Thoracic aorta (tissue), 2 donors: ENCODE measurements at places on chromosomes 12 and 14.

- no peak for DNase-seq
These were observed 256.1 kb downstream of the NAV3 start for GRCh38 chr12:78086553-78087362.

DNA sequence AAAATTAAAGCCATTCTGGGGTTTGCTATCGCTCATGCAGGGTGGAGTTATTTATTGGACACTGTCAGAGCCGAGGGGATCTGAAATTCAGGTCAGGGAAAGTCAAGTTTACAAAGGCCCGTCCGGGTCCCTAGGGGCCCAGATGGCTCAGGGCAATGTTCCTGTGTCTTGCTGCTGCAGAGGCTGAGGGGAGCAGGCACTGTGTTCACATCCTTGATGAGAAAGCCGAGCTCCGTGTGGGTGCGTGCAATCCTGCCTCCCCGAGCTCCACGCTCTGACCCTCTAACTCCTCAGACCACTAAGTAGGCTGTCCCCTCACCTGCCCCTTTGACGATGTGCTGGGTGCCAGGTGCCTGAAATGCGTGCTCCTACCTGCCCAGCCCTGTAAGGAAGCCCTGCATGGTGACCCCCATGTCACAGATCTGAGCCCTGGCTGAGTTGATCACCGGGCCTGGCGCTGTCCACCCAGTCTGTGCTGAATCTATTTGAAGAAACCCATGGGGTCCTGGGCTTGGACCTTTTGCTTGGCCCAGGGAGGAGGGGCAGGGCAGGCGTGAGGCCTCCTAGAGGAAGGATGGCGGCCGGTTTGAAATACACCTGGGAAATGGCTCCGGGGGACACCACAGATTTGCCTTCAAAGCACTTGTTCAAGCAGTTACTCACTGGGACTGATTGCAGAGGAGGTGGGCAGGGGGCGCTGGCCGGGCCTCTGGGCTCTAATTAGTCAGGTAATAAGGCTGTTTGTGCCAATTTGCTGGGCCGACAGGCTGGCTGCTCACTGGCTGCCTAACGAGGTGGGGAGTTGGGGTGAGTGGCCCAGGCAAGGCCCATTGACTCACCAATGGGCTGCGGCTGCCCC is 204.3 kb downstream of the KIF26A start:
- DNase-seq: no peak

GRCh38 chr14:96482986-96483385 is 19.2 kb upstream of the PAPOLA start:
- no peak for DNase-seq

DNA sequence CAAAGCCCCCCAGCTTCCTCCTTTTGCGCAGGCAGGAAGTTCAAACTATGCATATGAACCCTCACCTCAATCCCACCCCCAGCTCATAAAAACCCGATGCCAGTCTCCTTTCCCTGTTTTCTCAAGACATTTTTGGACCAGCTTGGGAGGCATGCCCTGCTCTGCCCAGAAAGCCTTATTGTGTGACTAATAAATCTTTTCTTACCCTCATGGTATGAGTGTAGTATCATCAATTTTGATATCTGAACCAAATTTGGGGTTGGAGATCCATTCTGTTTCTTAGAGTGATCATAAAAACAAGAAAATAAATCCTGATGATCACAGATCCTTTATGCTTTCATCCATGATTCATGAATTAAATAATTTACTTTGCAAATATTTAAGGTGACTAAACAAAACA is 128.5 kb downstream of the ALG10B start:
- DNase-seq: no peak

DNA sequence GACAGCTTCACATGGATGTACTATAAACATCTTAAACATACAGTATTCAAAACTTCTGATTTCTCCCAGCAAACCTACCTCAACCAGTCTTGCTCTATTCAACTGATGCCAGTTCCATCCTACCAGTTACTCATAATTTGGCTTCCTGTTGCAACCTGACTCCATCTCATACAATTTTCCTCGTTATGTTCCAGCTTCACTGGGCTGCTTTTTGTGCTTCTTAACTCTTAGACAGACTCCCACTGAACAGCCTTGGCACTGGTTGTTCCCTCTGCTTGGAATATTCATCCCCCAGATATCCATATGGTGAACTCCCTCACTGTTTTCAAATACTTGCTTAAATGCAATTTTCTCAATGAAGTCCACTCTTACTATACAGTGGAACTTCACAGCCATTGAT is 249.2 kb downstream of the AEBP2 start:
- DNase-seq: no peak

- no peak for DNase-seq
These were observed 207.0 kb upstream of the CDKN3 start for GRCh38 chr14:54189748-54190354.

- no peak for DNase-seq
These were observed 57.8 kb upstream of the FSCB start for GRCh38 chr14:44564908-44565307.

DNA sequence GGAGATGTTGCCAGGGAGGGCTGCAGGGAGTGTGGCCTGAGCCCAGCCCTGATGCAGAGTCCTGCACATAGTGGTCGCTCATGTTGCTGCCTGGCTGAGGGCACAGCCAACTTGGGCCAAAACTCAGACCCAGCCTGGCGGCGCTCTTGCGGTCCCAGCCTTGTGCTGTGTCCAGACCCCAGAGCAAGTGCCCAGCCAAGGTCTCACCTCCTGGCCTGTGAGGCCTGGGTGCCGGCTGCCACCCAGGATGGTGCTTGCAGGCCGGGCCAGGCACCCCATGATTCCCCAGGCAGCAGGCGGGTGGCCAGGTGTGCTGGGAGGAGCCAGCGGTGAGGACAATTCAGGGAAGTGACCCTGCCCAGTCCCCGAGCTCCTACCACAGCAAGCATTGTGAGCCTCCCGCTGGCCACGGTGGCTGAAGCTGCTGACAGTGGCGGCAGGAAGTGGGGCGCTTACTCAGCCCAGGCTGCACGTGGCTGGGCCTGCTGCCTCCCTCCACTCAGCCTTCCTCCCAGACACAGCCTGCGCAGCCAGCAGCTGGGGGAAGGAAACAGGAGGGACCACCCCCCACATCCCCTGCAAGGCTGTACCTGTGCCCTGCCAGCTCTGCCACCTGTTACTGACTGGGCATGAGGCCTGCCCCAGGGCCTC is 17.7 kb upstream of the PGF start:
- DNase-seq: no peak

- DNase-seq: no peak
These were observed 23.8 kb downstream of the ZNF891 start for GRCh38 chr12:133106253-133106652.

GRCh38 chr12:108826807-108827721 is 30.3 kb downstream of the SSH1 start:
- DNase-seq: no peak

DNA sequence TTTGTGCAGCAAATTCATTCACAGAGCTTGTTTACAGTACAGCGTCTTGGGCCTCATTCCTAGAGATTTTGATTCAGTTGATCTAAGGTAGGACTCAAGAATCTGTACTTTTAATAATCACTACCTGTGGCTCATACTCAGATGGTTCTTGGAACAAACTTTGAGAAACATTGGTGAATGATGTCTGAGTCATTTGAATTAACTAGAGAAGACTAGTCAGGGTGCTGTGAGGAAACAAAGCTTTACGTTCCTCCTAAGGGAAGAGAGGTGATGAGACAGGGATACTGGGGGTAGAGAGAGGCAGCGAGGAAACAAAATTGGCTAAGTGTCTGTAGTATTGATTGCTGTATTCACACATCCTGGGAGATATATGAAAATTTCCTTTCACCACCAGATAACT is 109.4 kb downstream of the SLC15A5 start:
- DNase-seq: no peak

GRCh38 chr12:64625243-64626077 is 15.2 kb downstream of the RASSF3 start:
- peak; percentile 58 for DNase-seq

- DNase-seq: no peak
These were observed 8.9 kb upstream of the ACVR1B start for GRCh38 chr12:51942501-51943000.

DNA sequence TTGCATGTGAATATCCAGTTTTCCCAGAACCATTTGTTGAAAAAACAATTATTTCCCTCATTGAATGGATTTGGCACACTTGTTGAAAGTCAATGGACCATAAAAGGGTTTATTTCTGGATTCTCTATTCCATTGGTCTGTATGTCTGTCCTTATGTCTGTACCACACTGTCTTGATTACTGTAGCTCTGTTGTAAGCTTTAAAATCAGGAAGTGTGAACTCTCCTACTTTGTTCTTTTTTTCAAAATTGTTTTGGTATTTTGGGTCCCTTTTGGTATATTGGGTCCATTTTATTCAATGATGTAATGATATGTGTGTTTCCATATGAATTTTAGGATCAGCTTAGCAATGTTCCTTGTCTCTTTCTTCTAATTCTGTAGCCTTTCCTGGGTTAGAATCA is 64.8 kb downstream of the PPP2R5C start:
- DNase-seq: no peak

DNA sequence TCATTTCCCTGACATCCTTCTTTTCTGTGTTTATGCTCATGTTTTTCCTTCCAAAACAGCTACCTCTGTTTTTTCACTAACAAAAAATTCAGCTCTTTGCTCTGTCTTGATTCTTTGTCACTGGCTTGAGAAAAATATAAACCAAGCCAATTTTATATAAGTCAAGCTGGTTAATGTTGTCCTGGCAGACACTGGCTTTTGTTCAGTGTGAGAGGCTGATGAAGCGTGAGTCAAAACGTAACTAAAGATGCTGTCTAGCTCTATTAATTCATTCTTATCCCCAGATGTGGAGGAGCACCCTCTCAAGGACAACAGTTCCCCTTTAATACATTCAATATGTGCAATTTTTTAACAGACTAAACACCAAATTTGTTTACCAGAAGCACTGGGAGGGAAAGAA is 15.8 kb downstream of the TSPAN8 start:
- DNase-seq: no peak

GRCh38 chr14:96582411-96582961 is 80.3 kb downstream of the PAPOLA start:
- no peak for DNase-seq

DNA sequence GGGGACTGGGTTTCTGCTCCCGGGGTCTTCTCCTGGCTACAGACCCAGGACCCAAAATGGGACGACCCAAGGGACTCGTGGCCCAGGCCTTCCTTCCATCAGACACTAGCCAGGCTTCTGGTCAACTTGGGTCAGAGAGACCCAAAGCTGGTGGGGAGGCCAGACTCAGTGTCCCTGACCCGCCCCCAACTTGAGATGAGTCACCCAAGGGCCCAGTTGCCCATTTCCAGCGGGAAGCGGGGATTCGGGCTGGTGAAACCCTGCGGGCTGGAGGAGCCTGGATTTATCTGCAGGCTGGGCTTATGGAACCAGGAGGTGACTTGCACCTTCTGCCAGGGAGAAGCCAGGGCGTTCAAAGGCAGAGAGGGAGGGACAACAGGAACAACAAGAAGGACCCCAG is 81.5 kb downstream of the RFLNA start:
- DNase-seq: no peak

- DNase-seq: no peak
These were observed 100.4 kb downstream of the FBXL14 start for GRCh38 chr12:1493781-1494565.

DNA sequence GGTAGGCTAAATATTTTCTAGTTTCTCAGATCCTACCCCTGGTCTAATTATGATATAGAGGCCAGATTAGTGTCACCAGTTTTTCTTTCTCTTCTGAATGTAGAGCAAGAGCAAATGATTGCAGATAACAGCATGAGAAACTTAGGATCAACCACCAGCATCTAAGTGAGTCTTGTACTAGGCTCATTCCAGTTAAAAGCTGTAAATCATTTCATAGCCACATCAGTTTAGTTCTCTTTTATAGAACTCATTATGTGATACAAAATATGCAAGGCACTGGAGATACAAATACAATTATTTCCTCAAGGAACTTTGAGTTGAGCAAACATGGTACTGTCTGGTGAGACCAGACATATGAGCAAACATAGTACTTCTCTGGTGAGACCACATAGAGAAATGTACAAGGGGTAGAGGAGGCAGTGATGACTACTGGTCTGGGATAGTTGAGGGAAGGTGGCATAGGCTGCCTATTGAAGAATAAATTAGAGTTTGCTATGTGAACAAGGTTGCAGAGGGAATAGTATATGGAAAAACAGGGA is 59.5 kb downstream of the CRADD start:
- DNase-seq: no peak

DNA sequence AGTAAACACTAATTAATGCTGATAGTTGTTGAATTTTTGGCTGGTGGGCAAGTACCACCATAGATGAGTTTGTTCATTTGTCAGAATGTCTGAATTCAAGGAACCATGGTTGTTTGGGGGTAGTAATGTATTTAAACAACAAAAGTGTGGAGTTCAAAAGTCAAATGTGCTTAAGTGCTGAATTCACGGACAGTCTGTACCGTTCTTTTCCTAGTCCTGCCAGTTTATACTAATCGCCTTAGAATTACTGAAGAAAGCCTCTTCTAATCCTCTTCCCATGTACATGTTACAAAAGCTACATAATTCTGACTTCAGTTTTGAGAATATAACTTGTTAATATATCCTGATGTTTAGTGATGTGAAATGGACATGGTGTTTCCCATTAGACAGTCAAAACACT is 2.7 kb downstream of the NAA25 start:
- no peak for DNase-seq

- DNase-seq: no peak
These were observed 134.7 kb upstream of the DCN start for GRCh38 chr12:91317306-91317705.

DNA sequence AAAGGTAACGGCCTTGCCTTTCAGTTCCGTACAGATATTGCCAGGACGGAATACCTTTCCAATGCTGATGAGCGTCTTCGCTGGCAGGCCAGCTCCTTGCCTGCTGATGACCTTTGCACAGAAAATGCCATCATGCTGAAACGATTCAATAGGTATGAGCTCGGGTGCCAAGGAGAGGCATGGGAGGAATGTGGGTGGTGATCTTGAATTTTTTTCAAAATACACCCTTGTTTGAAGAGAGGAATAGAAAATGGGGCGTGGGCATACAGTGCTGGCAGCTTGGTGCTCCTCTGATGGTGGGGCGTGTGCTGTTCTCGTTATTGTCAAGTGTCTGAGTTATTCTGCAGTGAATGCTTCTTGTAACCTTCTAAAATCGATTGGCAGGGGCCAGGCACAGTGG is 52.5 kb downstream of the HSP90AA1 start:
- no peak for DNase-seq

- no peak for DNase-seq
These were observed 7.4 kb downstream of the GLT8D2 start for GRCh38 chr12:104042580-104042979.

DNA sequence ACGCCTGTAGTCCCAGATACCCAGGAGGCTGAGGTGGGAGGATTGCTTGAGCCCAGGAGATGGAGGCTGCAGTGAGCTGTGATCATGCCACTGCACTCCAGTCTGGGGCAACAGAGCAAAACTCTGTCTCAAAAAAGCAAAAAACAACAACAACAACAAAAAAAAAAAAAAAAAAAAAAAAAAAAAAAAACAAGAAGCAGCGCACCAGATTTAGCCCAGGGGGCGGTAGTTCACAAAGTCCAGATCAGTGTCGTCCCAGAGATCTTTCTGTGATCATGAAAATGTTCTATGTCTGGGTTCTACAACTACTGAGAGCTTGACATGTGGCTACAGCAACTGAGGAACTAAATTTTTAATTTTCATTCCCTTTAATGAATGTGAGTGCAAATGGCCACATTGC is 27.4 kb downstream of the OAS2 start:
- no peak for DNase-seq

- DNase-seq: no peak
These were observed 15.5 kb upstream of the MLXIP start for GRCh38 chr12:122062832-122063693.
